ELF-1 (cell line): ENCODE measurements at places on chromosomes 3 and 15.

- DNase-seq = no peak
Measured at GRCh38 chr3:9119331-9119730, 130.1 kb downstream of the SRGAP3 start.

DNA sequence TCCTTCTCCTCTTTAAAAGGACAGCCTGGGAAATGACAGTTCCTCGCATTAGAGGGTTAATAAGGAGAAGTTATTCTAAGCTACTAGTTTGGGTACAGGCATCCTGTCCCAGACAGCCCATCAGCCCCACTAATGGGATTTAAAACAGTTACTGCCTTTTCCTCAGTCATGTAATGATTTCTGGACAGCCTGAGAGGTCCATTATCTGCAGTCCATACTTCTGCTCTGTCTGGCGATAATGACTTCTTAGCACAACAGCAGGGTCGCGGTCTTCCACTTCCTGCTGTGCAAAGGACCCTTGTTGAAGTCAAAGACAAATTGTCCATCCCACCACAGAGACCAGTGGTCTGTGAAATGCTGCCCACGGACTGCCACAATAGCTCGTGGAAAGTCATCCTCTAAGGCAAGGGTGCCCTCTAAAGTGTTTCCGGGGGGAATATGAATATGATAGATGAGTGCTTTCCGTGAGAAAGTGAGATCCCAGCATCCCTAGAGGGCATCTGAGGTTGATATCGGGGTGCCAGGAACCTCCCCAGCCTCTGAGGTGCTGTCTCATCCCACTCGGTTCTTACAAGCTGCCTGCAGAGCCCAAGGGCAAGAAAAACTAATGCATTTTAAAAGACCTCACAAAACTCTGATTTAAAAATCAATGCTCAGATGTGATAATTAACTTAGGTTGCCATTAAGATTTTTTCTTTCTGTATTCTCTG, 100.7 kb downstream of the SHOX2 start:
- no peak for DNase-seq

DNA sequence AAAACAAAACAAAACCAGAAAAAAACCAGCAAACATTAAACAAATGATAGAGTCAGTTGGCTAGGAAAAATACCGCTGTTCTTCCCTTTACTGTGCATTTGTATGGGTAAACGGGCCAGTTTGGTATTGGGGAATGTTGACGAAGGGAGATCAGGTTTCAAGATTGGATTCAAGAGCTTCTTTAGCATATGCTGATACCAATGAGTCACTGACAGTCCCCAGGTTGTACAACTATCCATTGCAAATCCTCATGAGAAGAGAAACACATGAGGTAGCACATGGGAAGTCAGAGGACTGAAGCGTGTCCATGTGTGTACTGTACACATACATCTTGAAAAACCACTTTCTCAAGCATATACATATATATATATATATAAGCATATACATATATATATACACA, 25.6 kb downstream of the TIGIT start:
- DNase-seq = peak; percentile 61

DNA sequence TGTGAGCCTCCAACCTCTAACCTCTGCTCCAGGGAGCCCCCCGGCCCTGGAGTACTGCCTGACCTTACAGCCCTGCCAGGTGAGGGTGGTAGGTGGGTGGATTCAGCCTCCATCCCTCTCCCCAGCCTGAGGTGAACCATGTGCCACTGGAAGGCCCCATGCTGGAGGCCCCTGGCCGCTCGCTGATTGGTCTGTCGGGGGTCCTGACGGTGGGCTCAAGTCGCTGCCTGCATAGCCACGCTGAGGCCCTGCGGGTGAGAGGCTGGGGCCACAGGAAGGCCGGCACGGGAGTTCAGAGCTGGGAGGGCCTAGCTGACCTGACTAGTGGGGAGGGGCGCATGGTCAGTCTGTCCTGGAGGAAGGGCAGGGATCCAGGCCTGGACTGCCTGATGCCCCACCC, 19.1 kb downstream of the NT5DC2 start:
- no peak for DNase-seq
